Heart right ventricle (tissue), 16 donors: ENCODE measurements at places on chromosomes 12 and 14. TPM values are rescaled to one million over a fixed set of nuclear protein-coding genes. Genes with fewer than 3 reads are reported as not detected.

OTOGL gene
- 0.56 TPM for total RNA-seq

POTEG gene
- not detected for total RNA-seq

APOF gene
- total RNA-seq: not detected

PTCSC3 gene
- total RNA-seq: not detected

WDHD1 gene
- 2.5 TPM for total RNA-seq

SOAT2 gene
- not detected for total RNA-seq

KRT75 gene
- total RNA-seq: not detected

CNOT2 gene
- total RNA-seq: 34.2 TPM

GAS2L3 gene
- 1.4 TPM for total RNA-seq

GRCh38 chr12:89706551-89706950, 2.1 kb downstream of the ATP2B1 start:
- no peak overlapping the region for H3K27ac ChIP-seq
- no peaks in the 10 kb centered on the region for H3K36me3 ChIP-seq
- no peak for DNase-seq
- H3K27me3 ChIP-seq: no peaks in the 10 kb centered on the region

GRCh38 chr12:182381-182892, 31.5 kb downstream of the SLC6A12 start:
- no peaks in the 10 kb centered on the region for H3K36me3 ChIP-seq
- H3K4me1 ChIP-seq: peaks cover 46% of the 10 kb centered on the region
- H3K4me3 ChIP-seq: peak overlapping the region; percentile 43
- DNase-seq: peak; percentile 63

GRCh38 chr12:72100854-72101253, 162.2 kb downstream of the TPH2 start:
- H3K4me1 ChIP-seq: no peaks in the 10 kb centered on the region
- H3K27me3 ChIP-seq: no peaks in the 10 kb centered on the region
- no peaks in the 10 kb centered on the region for H3K36me3 ChIP-seq
- H3K27ac ChIP-seq: no peak overlapping the region
- no peak overlapping the region for H3K4me3 ChIP-seq

- peaks cover 36% of the 10 kb centered on the region for H3K4me1 ChIP-seq
- peak overlapping the region; percentile 77 for H3K27ac ChIP-seq
- H3K4me3 ChIP-seq: no peak overlapping the region
- no peaks in the 10 kb centered on the region for H3K27me3 ChIP-seq
- no peaks in the 10 kb centered on the region for H3K36me3 ChIP-seq
Measured at GRCh38 chr12:2457933-2458414, 336.8 kb upstream of the FKBP4 start.

DNA sequence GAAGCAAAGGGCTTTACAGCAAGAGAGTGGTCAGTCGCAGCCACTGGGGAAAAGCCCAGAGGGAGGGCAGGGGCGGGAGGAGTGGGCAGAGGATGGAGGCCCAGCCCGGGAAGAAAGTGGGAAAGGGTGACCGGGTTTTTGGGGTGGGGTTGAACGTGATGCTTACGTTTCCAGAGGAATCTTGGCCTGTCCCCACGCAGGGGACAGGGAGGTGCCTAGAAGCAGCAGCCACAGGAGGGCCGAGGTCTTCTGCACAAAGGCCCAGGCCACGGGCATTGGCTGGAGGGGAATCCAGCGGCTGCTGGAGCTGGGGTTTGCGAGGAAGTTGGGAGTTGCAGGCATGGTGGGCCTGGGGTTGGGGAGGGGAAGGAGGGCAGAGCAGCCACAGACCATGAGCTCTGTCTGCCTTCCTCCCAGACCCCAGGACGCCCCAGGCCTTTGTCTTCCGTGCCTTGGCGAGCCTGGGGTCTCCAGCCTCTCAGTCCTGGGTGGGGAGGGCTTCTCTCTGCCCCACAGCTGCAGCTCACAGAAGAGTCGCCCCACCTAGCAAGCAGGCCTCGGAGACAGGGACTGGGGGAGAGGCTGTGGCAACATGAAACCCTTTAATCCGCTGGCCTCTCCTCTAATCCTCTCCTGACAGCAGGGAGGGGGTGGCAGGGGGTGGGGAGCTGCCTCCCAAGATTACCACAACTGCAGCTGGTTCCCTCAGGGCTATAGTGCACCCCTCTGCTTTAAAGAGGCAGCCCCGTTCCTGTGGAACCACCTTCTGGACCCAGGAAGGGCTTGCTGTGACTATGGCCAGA, at the start of gene CACNA2D4:
Gene CACNA2D4 (minus strand): TSS at position 572 of the 803 bp plus-strand sequence. CDS start 179 bp downstream, at position 393.
- peak within 1 kb of the TSS; percentile 41 for H3K4me3 ChIP-seq
- DNase-seq: no peak
- no peak within 1 kb of the TSS for H3K27ac ChIP-seq
- H3K36me3 ChIP-seq: no peaks in the 10 kb centered on the region

- H3K36me3 ChIP-seq: no peaks in the 10 kb centered on the region
- H3K4me3 ChIP-seq: no peak overlapping the region
- no peak overlapping the region for H3K27ac ChIP-seq
- no peak for DNase-seq
- H3K4me1 ChIP-seq: no peaks in the 10 kb centered on the region
Measured at GRCh38 chr14:53285821-53286220, 132.7 kb upstream of the DDHD1 start.

- peaks cover 9% of the 10 kb centered on the region for H3K4me1 ChIP-seq
- H3K27ac ChIP-seq: no peak overlapping the region
- H3K27me3 ChIP-seq: no peaks in the 10 kb centered on the region
- no peak overlapping the region for H3K4me3 ChIP-seq
Measured at GRCh38 chr14:91270619-91271018, 26.1 kb upstream of the GPR68 start.

- peaks cover 13% of the 10 kb centered on the region for H3K4me1 ChIP-seq
- H3K27me3 ChIP-seq: no peaks in the 10 kb centered on the region
- H3K4me3 ChIP-seq: no peak overlapping the region
- H3K36me3 ChIP-seq: no peaks in the 10 kb centered on the region
Measured at GRCh38 chr12:69821032-69821455, 4.0 kb upstream of the MYRFL start.

DNA sequence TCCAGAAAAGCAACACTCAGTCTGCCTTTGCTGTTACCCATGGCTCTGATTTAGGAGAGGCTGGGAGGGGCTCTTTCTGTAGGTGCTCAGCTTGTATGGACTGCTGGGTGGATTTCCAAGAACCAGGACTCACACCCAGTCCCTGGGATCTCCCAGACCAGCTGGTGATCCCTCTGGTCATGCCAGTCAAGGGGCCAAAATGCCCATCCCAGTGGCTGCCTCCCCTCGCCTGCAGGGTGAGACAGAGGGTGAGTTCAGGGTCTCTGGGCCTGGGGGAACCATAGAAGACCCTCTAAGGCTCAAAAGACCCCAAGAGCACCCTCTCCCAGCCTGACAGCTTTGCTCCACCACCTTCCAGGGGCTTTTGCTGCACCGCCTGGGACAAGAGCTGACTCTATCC, 78.6 kb upstream of the MYL2 start:
- H3K4me1 ChIP-seq: peaks cover 10% of the 10 kb centered on the region
- no peak overlapping the region for H3K4me3 ChIP-seq
- DNase-seq: no peak
- no peaks in the 10 kb centered on the region for H3K36me3 ChIP-seq
- H3K27me3 ChIP-seq: no peaks in the 10 kb centered on the region

- H3K4me3 ChIP-seq: no peak overlapping the region
- no peaks in the 10 kb centered on the region for H3K36me3 ChIP-seq
- H3K27ac ChIP-seq: no peak overlapping the region
- H3K4me1 ChIP-seq: no peaks in the 10 kb centered on the region
Measured at GRCh38 chr14:85252011-85252410, 277.9 kb upstream of the FLRT2 start.

- peaks cover 18% of the 10 kb centered on the region for H3K27me3 ChIP-seq
- no peaks in the 10 kb centered on the region for H3K36me3 ChIP-seq
- DNase-seq: no peak
Measured at GRCh38 chr14:94009767-94010166, 12.7 kb downstream of the CCDC197 start.

- peak within 1 kb of the TSS; percentile 23 for H3K4me3 ChIP-seq
- peaks cover 19% of the 10 kb centered on the region for H3K4me1 ChIP-seq
- H3K27ac ChIP-seq: no peak within 1 kb of the TSS
- H3K27me3 ChIP-seq: peaks cover 36% of the 10 kb centered on the region
- DNase-seq: peak; percentile 40
- no peaks in the 10 kb centered on the region for H3K36me3 ChIP-seq
Measured at GRCh38 chr12:130162267-130162666, at the start of gene FZD10. FZD10 (plus strand) TSS chr12:130162464; CDS start chr12:130162943, 479 bp downstream.

- peaks cover 3% of the 10 kb centered on the region for H3K4me1 ChIP-seq
- no peak overlapping the region for H3K4me3 ChIP-seq
- no peaks in the 10 kb centered on the region for H3K27me3 ChIP-seq
Measured at GRCh38 chr14:80605536-80605935, 336.0 kb downstream of the CEP128 start.

DNA sequence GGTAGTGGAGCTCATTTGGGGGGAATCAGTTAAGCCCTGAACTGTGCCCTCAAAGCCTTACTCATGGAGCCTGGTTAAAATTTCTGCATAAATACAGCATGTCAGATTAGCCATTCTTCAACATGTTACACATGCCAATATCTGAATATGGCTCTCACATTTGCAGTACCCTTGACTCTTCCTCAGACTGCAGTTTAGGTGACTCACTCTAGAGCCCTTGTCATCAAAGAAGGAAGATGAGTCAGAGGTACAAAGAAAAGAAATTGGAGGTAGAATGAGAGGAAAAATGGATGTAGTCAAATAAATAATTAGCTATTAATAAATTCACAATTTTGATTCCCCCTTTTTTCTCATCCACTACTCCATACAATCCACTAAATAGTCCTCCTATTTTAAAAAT, 23.6 kb upstream of the OR4K2 start:
- H3K36me3 ChIP-seq: no peaks in the 10 kb centered on the region
- H3K27me3 ChIP-seq: no peaks in the 10 kb centered on the region
- H3K4me3 ChIP-seq: no peak overlapping the region
- no peak for DNase-seq
- H3K27ac ChIP-seq: no peak overlapping the region

DNA sequence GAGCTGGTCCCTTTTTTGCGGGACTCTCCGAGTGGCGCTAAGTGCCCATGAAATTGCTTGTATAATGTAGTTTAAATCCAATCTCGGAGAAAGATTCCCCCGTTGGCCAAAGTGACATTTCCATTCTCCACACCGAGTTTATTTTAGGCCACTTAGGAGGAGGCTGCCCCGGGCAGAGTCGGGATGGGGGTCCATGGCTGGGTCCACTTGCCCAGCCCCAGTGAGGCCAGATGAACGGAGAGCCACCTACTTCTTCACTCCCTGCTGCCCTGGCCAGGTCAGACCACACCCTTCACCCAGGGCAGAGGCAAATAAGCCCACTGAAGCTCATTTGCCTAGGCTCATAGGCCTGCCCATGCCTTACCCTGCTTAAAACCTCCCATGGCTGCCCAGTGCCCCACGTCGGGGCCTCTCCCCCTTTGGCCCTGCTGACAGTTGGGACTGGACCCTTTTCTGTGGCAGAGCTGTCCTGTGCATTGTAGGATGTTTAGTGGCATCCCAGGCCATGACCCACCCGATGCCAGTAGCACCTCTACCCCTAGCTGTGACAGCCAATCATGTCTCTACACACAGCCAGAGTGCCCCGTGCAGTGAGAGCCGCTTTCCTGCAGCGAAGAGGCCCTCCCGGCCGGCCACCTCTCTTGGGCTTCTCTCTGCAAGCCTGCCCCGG, 51.3 kb downstream of the FAM222A start:
- no peaks in the 10 kb centered on the region for H3K4me1 ChIP-seq
- no peaks in the 10 kb centered on the region for H3K27me3 ChIP-seq
- peaks cover 5% of the 10 kb centered on the region for H3K36me3 ChIP-seq
- no peak overlapping the region for H3K4me3 ChIP-seq
- DNase-seq: no peak

DNA sequence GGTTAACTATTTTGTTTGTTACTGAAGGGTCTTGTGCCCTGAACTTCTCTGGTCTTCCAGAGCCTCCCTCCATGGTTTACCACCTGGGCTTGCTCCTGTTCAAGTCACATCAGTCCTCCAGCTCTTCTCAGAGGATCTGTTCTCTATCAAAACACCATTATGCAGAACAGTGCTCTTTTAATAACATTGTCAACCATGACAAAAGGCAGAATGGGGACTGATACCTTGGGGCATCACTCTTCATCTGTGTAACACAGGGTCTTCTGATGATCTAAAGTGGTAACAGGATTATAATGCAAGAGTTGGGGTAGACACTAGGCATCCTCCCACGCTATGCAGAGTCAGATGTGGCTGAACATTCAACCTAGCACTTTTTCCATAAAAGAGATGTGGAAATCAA, 38.4 kb downstream of the ESR2 start:
- H3K27me3 ChIP-seq: no peaks in the 10 kb centered on the region
- no peak overlapping the region for H3K4me3 ChIP-seq
- no peaks in the 10 kb centered on the region for H3K4me1 ChIP-seq

DNA sequence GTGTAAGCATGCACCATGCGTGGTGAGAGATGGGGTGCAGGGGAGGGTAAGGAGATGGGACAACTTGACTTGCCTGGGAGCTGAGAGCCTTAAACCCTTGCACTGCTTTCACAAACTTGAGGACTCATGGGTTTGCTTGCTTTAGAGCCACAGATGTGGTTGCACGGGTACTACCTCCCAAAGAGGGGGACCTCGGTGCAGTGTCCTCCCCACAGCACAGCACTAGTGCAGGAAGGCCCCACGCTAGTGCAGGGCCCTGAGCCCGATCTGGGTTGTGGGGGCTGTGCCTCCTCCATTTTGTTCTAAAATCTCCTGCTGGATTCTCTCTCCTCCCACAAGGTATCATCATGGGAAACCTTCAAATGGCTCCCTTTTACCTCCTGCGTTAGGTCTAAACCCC, 11.2 kb downstream of the KRT72 start:
- no peaks in the 10 kb centered on the region for H3K4me1 ChIP-seq
- H3K27ac ChIP-seq: no peak overlapping the region
- H3K27me3 ChIP-seq: peaks cover 10% of the 10 kb centered on the region
- H3K4me3 ChIP-seq: no peak overlapping the region
- no peaks in the 10 kb centered on the region for H3K36me3 ChIP-seq
- no peak for DNase-seq

- H3K27me3 ChIP-seq: no peaks in the 10 kb centered on the region
- DNase-seq: peak; percentile 83
- H3K4me3 ChIP-seq: peak overlapping the region; percentile 67
Measured at GRCh38 chr12:124517260-124518050, 50.0 kb downstream of the NCOR2 start.

- no peaks in the 10 kb centered on the region for H3K4me1 ChIP-seq
- no peaks in the 10 kb centered on the region for H3K27me3 ChIP-seq
- DNase-seq: no peak
- H3K27ac ChIP-seq: no peak overlapping the region
Measured at GRCh38 chr12:47576289-47576945, 129.4 kb downstream of the RPAP3 start.

- no peak overlapping the region for H3K27ac ChIP-seq
- peak; percentile 3 for DNase-seq
- no peaks in the 10 kb centered on the region for H3K27me3 ChIP-seq
- peaks cover 6% of the 10 kb centered on the region for H3K4me1 ChIP-seq
Measured at GRCh38 chr14:78567343-78567742, 397.2 kb downstream of the NRXN3 start.

DNA sequence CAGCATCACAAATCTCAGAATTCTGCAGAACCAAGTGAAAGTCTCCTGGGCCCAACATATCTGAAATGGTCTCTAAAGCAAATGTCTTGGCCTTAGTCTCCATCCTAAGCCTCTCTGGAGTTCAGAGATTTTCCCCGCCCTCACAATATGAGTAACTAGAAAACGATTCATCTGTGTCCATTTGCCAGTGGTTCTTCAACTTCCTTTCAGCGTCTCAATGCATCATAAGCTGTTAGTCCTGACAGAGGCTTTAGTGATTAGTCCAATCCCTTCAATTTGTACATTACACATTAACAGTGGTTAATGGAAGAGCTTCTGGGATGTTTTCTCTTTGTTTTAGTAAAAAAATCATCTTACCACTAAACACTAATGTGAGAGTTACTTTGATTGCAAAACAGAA, 17.4 kb downstream of the NPC2 start:
- peaks cover 71% of the 10 kb centered on the region for H3K36me3 ChIP-seq
- DNase-seq: no peak
- no peak overlapping the region for H3K4me3 ChIP-seq
- H3K4me1 ChIP-seq: no peaks in the 10 kb centered on the region
